ENCODE measurements at places on chromosomes 13 and 19.

DNA sequence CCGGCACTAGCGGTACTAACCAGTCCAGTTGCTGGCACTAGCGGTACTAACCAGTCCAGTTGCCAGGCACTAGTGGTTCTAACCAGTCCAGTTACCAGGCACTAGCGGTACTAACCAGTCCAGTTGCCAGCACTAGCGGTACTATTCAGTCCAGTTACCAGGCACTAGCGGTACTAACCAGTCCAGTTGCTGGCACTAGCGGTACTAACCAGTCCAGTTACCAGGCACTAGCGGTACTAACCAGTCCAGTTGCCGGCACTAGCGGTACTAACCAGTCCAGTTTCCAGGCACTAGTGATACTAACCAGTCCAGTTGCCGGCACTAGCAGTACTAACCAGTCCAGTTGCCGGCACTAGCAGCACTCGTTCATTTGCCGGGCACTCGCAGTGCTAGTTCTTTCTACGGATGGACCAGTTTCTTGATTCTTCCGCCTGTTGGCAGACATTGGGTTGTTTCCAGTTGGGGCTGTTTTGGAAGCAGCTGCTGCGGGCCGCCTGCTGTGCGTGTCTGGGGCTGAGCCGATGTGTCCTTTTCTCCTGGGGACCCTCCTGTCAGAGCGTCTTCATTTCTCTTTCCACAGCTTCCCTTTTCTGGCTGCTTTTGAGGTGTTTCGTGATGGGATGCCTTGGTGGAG is 123.4 kb upstream of the MCF2L start:
- no peak for DNase-seq

- DNase-seq = no peak
These were observed 9.5 kb downstream of the EGLN2 start for GRCh38 chr19:40808497-40808896.

DNA sequence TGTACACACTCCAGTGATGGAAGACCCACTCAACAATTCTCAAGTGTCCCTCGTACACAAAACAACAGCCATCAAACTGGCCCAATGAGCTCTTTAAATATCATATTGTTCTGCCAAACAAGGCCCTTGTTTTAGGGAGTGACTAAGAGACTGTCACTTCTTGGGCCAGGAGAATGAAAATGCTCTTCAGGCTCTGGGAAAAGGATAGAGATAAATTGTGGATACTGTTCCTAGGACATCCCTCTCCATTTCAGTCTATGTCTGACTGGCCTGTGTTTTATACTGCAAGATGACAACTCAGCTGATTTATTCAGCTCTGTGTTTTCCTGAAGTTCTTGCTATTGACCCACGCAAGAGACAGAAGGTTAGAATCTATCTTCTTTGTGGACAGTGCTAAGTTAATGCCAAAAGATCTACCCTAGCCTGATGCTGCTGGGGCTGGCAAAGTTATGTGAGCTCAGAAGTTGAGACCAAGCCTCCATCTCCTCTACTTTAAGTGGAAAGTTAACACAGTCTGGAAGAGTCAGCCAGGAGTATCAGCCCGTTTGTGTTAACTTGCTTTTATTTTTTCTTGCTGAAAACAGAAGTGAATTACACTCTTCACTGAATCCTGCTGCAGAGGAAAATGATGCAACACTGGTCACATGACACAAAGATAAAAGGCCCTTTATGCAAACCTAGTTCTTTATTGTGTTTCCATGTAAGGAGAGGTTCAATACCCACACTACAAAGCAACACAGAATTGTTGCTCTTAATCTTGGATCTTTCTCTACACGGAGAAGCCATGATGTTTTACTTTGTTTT is 14.6 kb downstream of the FRY start:
- DNase-seq = peak; percentile 17

DNA sequence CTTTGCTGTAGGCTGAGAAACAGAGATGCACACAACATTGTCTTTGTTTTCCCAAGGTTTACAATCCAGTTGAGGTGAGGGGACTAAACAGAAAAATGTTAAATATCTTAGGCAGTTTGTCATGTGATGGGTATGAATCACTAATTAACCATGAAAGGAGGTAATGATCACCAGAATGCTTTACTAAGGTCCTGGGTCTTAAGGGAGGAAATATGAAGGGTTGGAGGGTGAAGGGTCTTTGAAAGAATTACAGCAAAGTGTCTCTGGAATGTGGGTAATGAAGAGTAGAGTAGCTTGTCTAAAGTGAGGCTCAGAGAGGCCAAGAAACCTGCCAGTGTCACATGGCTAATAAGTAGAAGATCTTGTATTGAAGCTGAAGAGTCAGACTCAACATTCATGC is 19.0 kb downstream of the BIVM start:
- no peak for DNase-seq

DNA sequence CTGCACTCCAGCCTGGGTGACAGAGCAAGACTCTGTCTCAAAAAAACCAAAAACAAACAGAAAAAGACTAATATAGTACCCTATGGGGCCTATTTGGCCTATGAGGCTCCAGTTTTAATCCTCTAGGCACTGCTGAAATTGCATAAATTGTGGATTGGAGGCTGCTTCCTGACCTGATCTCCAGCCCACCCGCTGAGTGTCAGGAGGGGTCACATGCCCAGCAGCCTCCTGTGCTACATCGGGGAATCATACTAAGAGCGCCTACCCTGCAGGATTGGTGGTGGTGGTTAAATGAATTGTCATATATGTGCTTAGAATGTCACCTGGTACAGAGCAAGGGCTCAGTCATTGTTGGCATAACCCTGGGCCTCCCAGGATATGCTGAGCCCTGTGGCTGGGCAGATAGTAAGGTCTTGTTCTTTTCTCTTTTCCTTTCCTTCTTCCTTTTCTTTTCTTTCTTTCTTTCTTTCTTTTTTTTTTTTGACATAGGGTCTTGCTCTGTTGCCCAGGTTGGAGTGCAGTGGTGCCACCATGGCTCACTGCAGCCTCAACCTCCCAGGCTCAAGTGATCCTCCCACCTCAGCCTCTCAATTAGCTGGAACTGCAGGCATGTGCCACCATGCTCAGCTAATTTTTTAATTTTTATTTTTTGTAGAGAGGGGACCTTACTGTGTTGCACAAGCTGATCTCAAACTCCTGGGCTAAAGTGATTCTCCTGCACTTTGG is 31.3 kb downstream of the LTBP4 start:
- DNase-seq = no peak

- DNase-seq = no peak
These were observed 15.0 kb downstream of the ZNF114 start for GRCh38 chr19:48284896-48285295.

- DNase-seq = no peak
These were observed 21.3 kb downstream of the CNFN start for GRCh38 chr19:42368765-42369164.

DNA sequence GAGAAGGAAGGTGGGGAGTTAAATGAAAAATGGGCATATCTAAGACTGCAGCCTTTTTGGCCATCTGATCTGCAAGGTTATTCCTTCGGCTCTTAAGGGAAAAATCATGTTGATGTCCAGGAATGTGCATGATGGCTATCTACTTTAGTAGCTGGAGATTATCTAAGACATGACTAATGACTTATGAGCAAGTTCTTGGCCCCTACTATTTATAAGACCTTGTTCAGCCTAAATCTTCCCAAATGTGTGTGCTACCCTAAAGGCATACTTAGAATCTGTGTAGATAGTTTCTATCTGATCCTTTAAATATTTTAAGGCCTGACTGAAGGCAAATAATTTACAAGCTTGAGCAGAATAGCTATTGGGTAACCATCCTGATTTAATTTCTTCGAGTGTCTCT is 41.8 kb upstream of the CD177 start:
- DNase-seq = no peak

DNA sequence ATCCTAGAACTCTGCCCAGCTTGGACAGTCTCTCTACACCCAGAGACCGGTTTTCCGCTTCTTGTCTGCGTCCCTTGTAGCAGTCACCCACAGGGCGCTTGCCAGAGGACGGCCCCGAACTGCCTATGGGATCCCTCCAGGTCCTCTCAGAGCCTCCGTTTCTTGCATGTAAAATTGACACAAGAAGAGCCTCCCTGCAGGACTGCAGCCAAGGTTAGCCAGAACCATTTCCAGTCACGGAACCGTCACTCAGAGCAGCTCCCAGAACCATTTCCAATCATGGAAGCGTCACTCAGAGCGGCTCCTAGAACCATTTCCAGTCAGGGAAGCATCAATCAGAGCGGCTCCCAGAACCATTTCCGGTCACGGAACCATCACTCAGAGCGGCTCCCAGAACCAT is 65.5 kb downstream of the ATP11A start:
- DNase-seq = no peak

- no peak for DNase-seq
These were observed 110.2 kb upstream of the DOCK9 start for GRCh38 chr13:99087954-99088491.

- peak; percentile 1 for DNase-seq
These were observed 66.4 kb downstream of the DHRS12 start for GRCh38 chr13:51737609-51738008.

DNA sequence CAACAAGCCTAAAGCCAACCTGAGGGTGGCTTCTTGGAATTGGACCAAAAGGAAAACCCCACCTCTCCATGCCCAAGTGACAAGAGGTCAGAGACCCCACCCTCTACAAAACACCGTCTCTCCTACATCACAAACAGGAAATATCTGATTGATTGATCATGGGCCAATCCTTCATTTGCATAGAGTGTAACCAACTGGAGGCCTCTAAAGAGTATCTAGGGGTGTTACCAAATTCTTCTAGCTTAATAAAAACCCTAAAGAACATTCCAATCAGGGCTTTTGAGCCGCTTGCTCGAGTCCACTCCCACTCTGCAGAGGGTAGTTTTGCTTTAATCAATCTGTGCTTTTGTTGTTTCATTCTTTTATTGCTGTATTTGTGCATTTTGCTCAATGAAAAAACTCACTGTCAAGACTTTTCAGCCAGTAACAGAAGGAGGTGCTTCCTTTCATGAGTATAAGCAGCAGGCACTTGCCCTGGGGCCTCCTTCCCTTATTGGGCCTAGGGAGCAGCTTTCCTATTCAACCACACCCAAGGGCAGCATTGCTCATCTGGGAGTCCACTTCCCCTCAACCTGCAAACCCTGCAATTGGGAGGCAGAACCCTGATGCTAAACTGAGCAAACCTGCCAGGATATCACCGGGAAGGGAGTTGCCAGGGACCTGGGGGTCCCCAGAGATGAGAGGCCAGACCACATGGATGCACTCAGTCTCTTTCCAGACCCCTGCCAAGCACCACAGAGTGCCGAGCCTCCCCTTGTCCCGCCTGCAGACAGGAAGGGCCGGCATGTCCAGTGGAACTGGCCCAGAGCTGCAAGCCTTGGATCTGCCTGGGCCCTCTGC is 154.3 kb upstream of the VSTM2B start:
- no peak for DNase-seq

Measured in CD4-positive, alpha-beta T cell treated with Interleukin-21 for 1 hour (primary cell).